SK-N-SH (cell line): ENCODE measurements at places on chromosomes 3 and 15. TPM values are rescaled to one million over a fixed set of nuclear protein-coding genes. Genes with fewer than 3 reads are reported as not detected.
A peak's percentile ranks its signal among the peaks of the same experiment; 100 is the strongest.

DNA sequence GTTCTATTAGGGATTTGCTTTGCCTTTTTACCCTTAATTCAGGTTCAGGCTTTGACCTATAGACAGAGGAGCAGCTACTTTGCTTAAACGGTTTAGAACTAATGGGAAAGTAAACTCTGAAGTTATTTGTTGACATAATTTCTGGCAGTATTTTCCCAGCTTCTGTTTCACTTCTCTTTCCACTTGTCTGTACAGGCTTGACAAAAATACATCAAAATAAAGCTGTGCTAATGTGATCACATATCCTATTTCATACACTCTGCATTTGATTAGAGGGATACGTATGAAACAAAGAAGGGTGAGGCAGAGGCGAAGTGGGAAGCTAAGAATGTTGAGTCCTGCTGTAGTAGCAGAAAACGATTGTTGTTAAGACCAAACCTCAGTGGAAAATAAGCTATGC, 389.1 kb upstream of the RARB start:
- peak overlapping the region; percentile 22 for H3K27ac ChIP-seq
- DNase-seq = no peak
- H3K27me3 ChIP-seq = no peaks in the 10 kb centered on the region
- no peaks in the 10 kb centered on the region for H3K36me3 ChIP-seq

DNA sequence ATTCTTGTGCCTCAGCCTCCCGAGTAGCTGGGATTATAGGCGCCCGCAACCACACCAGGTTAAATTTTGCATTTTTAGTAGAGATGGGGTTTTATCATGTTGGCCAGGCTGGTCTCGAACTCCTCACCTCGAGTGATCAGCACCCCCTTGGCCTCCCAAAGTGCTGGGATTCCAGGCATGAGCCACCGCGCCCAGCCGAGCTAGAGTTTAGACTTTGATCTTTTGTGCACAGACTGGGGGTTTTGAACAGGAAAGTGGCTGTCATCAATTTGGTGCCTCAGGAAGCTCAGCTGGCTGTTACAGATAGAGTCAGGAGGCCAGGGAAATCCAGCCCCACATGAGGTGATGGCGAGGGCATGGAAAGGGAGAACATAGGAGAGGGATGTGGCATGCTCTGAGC, 19.3 kb upstream of the IREB2 start:
- H3K4me1 ChIP-seq = no peaks in the 10 kb centered on the region
- no peaks in the 10 kb centered on the region for H3K27me3 ChIP-seq
- H3K36me3 ChIP-seq = no peaks in the 10 kb centered on the region
- H3K4me3 ChIP-seq = no peak overlapping the region
- no peak for DNase-seq

- H3K4me3 ChIP-seq = no peak overlapping the region
- no peaks in the 10 kb centered on the region for H3K4me1 ChIP-seq
- no peaks in the 10 kb centered on the region for H3K36me3 ChIP-seq
- H3K27ac ChIP-seq = no peak overlapping the region
- no peak for DNase-seq
- H3K27me3 ChIP-seq = no peaks in the 10 kb centered on the region
Measured at GRCh38 chr3:155428563-155428962, 135.1 kb upstream of the STRIT1 start.

DNA sequence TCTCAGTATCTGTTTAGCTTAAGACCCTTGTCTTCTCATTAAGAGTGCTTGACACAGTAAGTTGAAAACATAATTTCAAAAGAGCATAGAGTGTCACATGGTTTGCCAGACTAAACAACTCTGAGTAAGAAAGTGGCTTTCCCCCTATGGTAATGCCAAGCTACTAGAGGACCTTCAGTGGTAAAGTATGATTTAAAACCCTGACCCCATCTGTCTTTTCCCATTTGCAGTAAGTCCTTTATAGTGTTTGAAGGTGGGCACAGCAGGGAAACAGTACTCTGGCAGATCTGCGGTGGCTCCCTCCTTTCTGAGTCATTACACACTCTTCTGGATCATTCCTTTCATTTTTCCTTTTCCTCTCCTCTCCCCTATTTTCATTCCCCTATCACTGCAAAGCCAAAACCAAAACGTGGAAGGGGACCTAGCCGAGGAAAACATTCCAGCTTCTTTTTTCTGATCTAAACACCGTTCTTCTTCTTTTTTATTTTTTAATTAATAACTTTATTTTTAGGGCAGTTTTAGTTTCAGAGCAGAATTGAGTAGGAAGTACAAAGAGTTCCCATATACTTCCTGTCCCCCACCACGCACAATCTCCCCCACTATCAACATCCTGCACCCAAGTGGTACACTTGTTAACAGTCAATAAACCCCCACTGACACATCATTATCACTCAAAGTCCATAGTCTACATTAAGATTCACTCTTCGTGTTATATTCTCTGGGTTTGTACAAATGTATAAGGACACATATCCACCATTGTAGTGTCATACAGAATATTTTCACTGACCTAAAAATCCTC, 74.7 kb downstream of the PPARG start:
- no peak overlapping the region for H3K4me3 ChIP-seq
- no peak for DNase-seq
- no peaks in the 10 kb centered on the region for H3K27me3 ChIP-seq
- no peaks in the 10 kb centered on the region for H3K4me1 ChIP-seq
- H3K27ac ChIP-seq = no peak overlapping the region

- no peak for DNase-seq
- H3K36me3 ChIP-seq = no peaks in the 10 kb centered on the region
- peaks cover 7% of the 10 kb centered on the region; the same call in 1 of the 2 replicates for H3K4me1 ChIP-seq
- no peak overlapping the region for H3K27ac ChIP-seq
- no peak overlapping the region for H3K4me3 ChIP-seq
Measured at GRCh38 chr15:61083788-61084134, 145.3 kb downstream of the RORA start.

DNA sequence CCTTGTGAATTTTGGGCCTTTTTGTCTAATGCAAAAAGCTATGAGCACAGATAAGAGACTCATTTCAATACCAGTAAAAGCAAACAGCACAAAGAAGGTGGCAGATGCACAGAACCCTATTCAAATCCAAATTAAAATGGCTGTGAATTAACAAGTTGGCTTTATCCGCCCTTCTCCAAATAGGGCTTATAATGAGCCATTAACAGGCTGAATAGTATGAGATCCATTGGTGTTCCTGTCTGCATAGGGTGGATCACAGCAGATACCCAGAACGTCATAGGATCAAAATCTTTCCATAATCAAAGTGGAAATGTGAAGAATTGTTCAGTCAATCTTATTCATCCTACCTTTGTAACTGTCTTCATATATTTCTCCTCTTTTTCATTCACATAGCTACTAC, 282.4 kb upstream of the UMPS start:
- H3K27me3 ChIP-seq = no peaks in the 10 kb centered on the region
- no peak overlapping the region for H3K27ac ChIP-seq
- H3K36me3 ChIP-seq = peaks cover 50% of the 10 kb centered on the region
- H3K4me1 ChIP-seq = no peaks in the 10 kb centered on the region

DNA sequence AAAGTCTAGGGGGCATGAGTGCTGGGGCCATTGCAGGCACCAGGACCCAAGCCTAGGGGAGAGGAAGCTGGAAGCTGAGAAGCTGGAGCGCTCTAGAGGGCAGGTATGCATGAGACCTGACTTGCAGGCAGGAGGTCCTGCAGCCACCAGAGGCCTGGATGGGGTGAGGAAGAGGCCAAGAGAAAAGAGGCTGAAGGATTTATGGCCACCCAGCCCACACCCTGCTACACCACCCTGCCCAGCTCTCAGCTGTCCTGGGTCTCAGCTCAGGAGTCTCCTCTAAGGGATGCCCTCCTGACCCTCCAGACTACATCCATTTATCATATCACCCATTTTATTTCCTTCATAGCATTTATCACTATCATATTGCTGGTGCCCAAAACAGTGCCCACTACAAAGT, 36.5 kb downstream of the RPN1 start:
- H3K27ac ChIP-seq = no peak overlapping the region
- H3K4me3 ChIP-seq = no peak overlapping the region
- no peaks in the 10 kb centered on the region for H3K27me3 ChIP-seq
- DNase-seq = no peak
- no peaks in the 10 kb centered on the region for H3K36me3 ChIP-seq

- peak; percentile 72 for DNase-seq
- H3K27ac ChIP-seq = no peak overlapping the region
- no peaks in the 10 kb centered on the region for H3K36me3 ChIP-seq
- no peaks in the 10 kb centered on the region for H3K27me3 ChIP-seq
Measured at GRCh38 chr15:71800835-71801745, 9.3 kb upstream of the NR2E3 start.

DNA sequence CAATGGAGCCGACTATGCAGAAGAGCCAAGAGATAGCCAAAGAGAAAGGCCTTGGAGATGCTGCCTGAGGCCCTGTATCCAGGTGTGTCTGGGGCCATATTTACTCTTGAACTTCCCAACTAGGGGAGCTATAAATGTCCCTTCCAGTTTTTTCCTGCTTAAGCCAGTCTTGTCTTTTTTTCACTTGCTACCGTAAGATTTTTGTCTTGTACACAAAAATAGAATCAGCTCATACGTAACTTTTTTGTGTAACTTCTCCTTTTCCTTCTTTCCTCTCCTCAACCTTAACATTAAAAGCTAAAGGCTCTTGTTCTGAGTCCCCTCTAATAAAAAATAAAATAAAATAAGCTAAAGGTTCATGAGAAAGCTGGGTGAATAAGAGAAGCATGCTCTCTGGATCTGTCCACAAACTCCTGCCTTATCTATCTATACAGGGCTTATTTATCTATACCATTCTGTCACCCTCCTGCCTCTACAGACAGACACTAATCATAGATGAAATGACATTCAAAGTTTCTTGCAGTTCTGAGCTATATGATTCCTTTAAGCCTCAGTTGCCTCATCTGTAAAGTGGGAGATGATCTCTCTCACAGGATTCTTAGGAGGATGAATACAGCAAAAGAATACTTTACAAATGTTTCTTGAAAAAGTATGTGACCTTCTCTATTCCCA, 4.6 kb downstream of the SUMF1 start:
- no peak overlapping the region for H3K27ac ChIP-seq
- H3K4me1 ChIP-seq = no peaks in the 10 kb centered on the region
- DNase-seq = no peak

DNA sequence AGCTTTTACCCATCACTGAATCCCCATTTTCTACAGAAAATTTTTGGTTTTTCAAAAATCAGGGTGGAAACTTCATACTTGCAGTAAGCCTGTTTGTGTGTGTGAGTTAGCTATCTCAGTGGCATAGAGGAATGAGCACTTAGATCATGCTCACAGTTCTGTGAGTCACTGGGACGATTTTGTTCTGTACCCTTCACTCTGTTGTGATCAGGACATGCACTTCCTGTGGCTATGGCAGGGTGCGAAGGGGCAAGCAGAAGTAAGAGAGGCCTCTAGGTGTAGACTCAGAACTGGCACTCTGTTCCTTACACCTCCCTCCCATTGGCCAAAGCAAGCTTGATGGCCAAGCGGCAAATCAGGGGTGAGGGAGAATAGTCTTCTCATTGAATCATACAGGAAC, 11.6 kb downstream of the NIPA2 start:
- no peak overlapping the region for H3K27ac ChIP-seq
- H3K4me1 ChIP-seq = peaks cover 6% of the 10 kb centered on the region; the same call in 1 of the 2 replicates
- no peaks in the 10 kb centered on the region for H3K27me3 ChIP-seq
- H3K36me3 ChIP-seq = peaks cover 54% of the 10 kb centered on the region
- no peak for DNase-seq

COL8A1 gene
- polyA plus RNA-seq = 4.0 and 16.7 TPM in 2 replicates

DRD3 gene
- not detected in 2 replicates for polyA plus RNA-seq

OCA2 gene
- polyA plus RNA-seq = 0.10 and 0.16 TPM in 2 replicates

FGD5 gene
- polyA plus RNA-seq = not detected in 2 replicates

DNAH12 gene
- polyA plus RNA-seq = 0.03 and 0.05 TPM in 2 replicates

PARP15 gene
- not detected in 2 replicates for polyA plus RNA-seq

BTLA gene
- not detected in 2 replicates for polyA plus RNA-seq
